ENCODE measurements at places on chromosomes 4 and X.

DNA sequence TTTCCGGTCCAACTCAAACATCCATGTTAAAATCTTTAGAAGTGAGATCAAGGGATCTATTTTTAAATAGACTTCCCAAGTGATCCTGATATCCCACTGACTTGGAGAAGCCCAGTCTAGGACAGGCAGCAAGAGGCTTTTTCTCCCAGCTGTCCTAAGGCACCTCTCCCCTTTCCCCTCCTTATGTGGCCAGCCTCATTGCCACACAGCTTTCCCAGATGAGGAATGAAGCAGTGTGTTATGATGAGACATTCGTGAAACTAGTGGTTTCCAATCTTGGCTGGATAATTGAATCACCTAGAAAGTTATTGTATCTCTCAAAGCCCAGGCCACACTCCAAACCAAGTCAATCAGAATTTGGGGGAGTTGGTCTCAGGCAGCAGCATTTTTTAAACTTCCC lies 16.8 kb upstream of the HSD17B13 start:
- no peak for DNase-seq

DNA sequence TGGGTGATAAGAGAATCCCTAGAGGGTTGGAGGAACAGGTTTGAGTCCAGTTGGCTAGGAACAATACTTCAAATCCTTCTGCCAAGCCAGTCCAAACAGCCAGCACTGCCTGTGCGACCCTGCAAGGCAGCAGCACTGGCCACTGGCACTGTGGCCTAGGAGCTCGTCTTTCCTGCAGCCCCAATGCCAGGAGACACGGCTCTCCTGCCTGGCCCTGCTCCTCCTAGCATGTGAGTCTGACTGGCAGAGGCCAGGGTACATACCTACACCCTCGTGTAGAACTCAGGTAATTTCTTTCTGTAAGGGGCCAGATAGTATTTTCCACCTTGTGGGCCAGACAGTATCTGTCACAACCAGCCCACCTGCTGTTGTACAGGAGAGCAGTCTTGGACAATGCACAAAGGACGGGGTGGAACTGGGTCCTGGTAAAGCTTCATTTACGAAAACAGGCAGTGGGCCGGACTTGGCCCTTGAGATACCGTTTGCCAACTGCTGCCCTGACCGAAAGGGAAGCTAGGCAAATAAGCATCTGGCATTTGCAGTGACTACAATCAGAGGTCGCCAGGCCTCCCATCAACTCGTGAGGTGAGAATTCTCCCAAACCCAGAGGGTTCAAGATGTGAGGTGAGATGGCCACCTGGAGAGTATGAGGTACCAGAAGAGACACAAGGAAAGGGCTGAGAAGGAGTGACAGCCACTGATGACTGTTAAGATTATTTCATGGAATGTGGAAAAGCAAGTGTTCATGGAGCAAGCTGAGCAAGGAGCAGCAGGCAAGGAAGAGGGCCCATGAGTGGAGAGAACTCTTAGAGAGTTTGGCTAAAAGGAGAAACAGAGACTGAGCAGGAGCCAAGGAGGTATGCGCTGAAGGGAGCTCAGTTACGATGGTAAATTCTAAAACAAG lies 29.8 kb upstream of the IRAK1 start:
- DNase-seq: no peak

GRCh38 chr4:32884198-32884597 lies 2164.0 kb downstream of the PCDH7 start:
- no peak for DNase-seq

DNA sequence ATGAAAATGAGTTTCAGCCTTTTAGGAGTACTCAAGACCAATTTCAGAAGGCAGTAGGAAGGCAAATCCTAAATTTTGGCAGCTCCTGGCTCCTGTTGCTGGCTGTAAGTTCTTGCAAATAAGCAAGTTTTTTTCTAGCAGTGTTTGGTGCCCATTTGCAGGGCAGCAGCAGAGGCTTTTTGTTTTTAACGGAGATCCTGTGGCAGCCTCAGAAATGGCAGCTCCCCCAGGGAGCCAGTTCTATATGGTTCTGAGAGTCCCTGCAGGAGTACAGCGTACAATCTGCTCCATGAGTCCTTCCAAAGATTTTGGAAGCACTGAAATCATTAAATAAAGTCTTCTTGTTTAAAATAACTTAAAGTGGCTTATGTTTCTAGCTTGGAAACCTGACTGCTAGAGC lies 171.9 kb downstream of the NDST4 start:
- no peak for DNase-seq

GRCh38 chr4:153728660-153729059 lies 31.2 kb downstream of the RNF175 start:
- no peak for DNase-seq

DNA sequence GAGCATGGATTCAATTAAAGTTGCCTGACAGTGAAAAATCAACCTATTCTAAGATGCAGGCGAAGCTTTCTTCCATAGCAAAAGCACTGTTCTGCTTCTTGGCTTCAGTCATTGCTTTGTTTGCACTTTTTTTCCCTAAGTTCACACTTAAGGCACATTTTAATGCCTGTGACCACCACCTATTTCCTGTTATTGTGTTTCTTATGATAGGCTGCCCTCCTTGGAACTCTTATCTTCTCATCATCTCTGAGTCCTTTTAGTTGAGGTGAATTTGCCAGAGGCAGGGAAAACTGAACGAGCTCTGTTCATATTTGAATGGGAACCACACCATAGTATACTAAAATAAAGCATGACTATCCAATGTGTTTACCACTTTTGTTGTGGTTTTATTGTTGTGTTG lies 119.8 kb downstream of the SPCS3 start:
- no peak for DNase-seq

DNA sequence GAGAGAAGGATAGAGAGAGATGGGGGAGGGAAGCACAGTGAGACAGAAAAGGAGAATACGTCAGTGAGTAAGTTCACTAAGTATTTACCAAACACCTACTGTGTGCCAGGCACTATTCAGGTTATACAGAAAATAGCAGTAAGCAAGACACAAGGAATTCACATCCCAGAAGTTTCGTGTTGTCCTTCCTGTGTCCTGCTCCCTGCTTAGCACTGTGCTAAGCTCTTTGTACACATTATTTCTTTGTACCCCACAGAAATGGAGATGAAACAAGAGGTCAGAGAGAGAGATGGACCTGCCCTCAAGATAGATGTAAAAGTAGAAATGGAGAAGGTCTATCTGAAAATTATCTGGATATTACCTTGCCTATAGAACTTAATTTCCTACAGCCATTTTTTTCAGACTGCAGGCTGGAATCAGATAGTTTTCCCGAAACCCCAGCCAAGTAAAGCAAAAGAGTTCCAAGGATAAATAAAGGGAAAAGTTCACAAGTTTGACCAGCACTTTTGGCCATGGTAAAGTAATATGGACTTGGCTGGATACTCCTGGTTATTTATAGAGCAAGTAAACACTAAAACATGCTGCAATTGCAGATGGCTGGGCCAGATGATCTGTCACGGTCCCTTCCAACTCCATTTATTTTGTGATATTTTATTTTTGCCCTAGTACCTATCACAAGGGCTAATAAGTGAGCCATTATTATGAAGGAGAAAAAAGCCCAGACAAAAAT lies 353.7 kb upstream of the SLC7A11 start:
- DNase-seq: no peak

DNA sequence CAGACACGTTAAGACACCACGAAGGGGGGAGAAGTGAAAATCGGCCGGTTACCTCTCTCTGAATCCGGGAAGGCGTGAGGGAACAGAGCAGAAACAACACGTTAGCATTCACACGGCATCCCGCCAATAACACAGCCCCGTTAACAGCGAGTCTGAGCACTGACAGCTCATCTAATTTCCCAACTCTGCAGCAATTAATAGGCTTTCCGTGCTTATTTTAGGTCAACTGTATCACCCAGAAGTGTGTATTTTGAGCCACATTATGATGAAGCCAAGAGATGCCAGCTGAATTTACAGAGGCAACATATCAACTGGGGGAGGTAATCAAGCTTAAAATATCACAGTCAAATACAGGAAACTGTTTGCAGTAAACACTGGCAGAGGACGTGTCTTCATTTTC lies 92.6 kb downstream of the NSUN7 start:
- no peak for DNase-seq

DNA sequence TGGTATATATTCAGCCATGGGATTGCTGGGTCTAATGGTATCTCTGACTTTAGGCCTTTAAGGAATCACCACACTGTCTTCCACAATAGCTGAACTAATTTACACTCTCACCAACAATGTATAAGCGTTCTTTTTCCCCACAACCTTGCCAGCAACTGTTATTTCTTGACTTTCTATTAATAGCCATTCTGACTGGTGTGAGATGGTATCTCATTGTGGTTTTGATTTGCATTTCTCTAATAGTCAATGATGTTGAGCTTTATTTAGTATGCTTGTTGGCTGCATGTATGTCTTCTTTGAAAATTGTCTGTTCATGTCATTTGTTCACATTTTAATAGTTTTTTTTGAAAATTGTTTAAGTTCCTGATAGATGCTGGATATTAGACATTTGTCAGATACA lies 235.2 kb downstream of the HEPH start:
- no peak for DNase-seq

DNA sequence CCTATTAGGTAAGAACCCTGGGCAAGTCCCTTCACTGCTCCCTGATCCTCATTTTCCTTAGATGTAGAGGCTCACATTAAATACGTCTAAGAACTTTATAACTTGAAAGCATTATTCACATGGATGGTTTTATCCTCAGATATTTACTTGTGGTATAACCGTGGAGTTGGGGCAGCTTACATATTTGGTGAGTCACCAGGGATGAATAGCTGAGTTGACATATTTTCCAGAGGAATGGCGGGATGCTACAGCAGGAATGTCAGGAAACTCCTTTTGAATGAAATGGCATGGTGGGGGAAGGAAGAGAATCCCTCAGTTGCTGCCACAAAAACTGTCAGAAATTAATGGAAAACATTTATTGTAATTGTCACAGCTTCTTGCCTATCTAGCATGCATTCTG lies 165.3 kb upstream of the RPS6KA3 start:
- DNase-seq: no peak

DNA sequence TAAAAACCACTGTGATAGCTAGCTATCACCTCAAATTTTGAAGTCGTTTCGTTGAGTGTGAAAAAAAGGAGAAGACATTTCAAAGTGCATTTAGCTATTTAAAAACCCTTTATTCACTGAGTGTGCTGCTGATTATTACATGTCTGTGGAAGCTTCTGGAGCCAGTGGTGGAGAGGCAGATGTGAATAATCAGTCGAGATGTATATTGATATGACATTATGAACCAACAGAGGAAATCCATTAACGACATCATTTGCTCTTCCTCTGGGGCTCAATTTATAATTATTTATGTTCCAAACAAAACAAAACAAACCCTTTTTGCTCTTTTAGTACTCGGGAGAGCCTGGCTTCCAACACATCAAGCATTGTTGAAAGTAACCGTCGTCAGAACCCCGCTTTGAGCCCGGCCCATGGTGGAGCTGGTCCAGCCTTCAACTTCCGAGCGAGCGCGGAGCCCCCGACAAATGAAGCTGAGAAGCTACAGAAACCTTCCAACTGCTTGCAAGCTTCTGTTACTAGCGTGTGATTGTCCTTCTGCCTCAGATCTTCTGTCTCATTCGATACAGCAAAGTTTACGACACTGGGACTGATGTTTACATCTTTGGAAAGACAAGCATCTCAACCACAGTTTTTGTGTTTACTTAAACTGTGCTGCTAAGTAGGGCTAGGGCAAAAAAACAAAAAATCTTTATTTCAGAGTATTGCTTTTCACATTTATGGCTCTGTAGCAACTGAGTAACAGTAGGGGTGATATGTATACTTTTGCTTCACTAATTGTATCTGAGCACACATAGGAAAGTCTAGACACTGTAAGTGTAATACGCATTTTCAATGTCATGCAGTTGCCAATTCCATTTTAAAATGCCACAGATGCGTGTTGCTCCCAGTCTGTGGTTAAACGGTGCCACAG lies 111.9 kb downstream of the STOX2 start:
- no peak for DNase-seq

- no peak for DNase-seq
Observed at GRCh38 chrX:40371376-40371775, 209.4 kb upstream of the ATP6AP2 start.

GRCh38 chr4:6148506-6149205 lies 51.7 kb downstream of the JAKMIP1 start:
- DNase-seq: no peak
